Lower lobe of right lung (tissue), 2 donors: ENCODE measurements at places on chromosomes 2 and 18.
A peak's percentile ranks its signal among the peaks of the same experiment; 100 is the strongest.

- DNase-seq = no peak
Measured at GRCh38 chr2:48754874-48755273, 650 bp downstream of the LHCGR start.

DNA sequence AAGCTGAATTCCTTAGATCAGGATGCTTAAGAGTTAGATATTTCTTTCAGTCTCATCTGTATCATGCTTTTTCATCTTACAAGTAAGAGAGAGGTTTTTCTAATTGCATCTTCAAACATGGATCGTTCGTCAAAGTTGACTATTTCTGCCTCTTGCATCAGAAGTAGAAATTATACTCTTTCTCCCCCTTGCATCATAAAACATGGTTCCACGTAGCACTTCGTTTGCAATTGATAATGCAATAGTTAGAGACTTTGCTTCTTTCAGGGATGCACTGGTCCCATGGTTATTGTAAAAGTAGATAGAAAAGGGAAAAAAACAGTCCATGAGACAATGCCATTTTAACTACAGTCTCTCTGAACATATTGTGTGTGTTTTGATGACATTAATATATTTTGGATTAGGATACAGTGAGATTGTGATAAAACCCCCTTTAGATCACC, 75.1 kb upstream of the PARD3B start:
- DNase-seq = no peak

DNA sequence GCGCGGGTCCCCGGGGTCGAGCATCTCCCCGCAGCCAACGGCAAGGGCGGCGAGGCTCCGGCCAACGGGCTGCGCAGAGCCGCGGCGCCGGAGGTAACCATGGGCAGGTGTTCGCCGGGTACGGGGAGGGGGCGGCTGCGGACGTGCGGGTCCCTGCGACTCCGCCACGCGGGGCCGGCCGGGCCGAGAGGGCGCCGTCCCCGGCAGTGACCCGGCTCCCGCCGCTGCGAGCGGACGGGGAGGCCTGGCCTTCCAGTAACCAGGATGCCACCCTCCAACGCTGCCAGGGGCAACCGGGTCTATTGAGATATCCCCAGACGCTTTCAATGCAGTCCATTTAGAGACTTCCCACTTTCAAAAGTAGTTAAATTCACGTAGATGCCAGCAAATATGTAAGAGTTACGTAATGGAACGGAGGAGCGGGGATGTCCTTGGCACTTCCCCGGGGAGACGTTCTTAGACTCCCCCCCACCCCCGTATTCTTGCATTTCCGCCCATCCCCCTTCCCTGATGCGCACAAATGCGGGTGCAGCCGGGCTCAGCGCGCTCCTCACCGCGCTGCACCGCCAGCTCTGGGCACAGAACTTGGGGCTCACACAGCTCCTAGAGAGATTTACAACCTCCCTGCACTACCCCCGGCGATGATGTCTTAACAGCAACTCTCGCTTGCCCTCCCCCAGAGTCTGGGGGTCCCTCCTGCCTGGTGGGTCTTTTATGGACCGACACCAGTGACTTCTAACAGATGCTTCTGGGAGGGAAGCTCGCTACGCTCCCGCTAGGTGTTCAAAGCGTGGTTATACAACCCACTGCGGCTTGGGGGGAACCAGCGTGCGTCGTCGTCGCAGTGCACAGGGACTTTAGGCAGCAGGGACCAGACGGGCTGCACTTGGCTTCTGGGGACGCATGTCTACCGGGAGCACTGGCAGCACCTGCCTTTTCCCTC, 657 bp downstream of the SGPP2 start:
- peak; percentile 53 for DNase-seq

GRCh38 chr2:71071681-71072398, 3.4 kb downstream of the NAGK start:
- DNase-seq = no peak

DNA sequence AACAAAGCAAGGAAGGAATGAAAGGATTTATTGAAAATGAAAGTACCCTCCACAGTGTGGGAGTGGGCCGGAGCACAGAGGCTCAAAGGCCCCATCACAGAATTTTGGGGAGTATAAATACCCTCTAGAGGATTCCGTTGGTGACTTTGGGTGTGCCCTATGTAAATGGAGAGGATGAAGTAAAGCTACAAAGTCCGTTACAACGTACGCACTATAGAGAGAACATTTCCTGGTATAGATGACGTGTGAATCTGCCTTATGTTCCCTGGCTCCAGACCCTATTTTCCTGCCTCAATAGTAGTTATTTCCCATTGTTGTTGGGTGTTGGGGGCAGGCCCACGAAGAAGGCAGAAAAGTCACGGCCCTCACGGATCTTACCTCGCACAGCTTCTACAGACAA, 65.3 kb downstream of the GALR1 start:
- DNase-seq = no peak

GRCh38 chr18:43396266-43396665, 119.0 kb upstream of the SYT4 start:
- no peak for DNase-seq

DNA sequence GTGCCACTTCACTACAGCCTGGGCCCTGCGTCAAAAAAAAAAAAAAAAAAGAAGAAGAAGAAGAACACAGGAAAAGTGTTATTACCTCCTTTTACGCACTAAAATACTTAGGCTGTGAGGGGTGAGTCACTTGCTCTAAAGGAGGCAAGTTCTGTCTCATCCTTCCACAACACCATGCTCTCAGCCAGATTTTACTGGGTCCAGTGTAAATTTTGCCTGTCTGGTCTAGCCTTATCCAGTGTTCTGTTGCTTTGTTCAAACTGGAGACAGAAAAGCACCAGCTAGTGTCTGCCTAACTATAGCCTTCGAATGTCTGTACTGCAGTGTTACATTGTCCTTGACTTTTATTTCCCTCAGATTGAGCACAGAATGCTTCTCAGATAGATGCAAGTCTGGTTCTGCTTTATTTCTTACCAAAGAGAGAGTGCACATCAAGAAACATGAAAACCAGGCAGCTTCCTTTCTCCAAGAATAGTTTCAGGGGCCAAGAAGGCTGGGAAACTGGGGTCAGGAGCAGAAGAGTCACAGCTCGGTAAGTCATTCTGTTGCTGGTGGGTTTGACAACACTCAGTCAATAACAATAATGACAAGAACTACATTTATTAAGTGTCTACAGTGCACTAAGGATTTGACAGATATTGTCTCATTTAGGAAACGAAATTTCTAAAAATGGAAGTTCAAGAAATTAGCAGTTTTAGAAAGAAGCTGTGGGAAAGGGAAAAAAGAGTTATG, 3.1 kb upstream of the MSGN1 start:
- no peak for DNase-seq

DNA sequence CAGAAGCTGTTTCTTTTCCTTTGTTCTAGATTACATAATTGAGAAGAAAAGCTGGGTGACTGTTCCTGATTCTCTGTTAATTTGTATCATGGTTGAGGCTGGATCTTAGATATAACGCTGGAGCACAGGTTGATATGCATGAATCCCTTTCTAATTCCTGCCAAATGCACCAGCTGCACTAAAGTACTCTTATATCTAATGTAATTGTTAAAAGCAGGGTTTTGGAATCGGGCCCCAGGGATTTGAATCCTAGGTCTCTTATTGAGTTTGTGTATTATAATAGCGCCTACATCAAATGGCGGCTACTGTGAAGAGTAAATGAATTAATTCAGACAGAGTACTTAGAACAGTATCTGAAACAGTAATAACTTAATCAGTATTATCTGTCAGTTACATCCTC, 80.4 kb downstream of the MC4R start:
- DNase-seq = no peak

GRCh38 chr18:56026509-56026908, 438.5 kb upstream of the TCF4 start:
- DNase-seq = no peak
